ENCODE measurements at places on chromosomes 4 and X.

DNA sequence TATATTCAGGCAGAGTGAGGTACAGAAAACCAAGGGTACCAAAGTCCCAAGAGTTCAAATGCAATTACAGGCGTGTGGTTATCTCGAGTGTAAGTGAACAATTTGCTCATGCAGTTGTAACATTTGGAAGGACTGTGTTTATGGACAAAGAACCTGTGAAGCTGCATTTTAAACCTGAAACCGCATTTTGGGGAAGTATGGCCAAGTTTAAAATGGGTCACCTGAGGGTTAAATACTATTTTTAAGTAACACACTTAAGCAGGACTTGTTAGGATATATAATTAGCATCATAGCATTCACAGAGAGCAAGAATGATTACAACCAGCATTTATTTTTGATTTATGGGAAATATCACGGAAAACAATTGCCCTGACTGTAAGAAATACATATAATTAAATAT lies 79.1 kb upstream of the LCORL start:
- DNase-seq: no peak

- DNase-seq: no peak
Observed at GRCh38 chrX:150482537-150483206, 85.7 kb upstream of the MTM1 start.

- no peak for DNase-seq
Observed at GRCh38 chrX:129876771-129877305, 29.1 kb upstream of the UTP14A start.

DNA sequence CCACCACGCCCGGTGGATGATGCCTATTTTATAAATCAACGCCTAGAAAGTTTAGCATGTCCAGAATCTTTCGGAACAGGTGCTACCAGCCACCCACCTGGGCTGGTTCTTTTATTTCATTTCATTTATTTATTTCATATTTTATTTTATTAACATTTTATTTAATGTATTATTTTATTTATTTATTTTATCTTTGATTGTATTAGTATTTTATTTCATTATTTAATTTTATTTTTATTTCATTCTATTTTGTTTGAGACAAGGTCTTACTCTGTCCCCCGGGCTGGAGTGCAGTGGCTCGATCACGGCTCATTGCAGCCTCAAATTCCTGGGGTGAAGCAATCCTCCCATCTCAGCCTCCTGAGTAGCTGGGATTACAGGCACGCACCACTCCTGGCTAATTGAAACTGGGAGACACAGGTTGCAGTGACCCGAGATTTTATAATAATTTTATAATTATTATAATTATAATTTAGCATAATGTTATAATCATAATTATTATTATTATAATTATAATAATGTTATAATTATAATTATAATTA lies 187.2 kb downstream of the SHOX start:
- DNase-seq: no peak

- no peak for DNase-seq
Observed at GRCh38 chr4:10094841-10095240, 21.8 kb downstream of the WDR1 start.

- DNase-seq: no peak
Observed at GRCh38 chr4:54973784-54974183, 151.6 kb downstream of the KDR start.

GRCh38 chr4:84493092-84493850 lies 5.8 kb downstream of the NKX6-1 start:
- no peak for DNase-seq

GRCh38 chr4:92122911-92123310 lies 180.9 kb upstream of the GRID2 start:
- DNase-seq: no peak
